Right ventricle myocardium superior (tissue), 1 donor: ENCODE measurements at places on chromosomes 16 and 17.

DNA sequence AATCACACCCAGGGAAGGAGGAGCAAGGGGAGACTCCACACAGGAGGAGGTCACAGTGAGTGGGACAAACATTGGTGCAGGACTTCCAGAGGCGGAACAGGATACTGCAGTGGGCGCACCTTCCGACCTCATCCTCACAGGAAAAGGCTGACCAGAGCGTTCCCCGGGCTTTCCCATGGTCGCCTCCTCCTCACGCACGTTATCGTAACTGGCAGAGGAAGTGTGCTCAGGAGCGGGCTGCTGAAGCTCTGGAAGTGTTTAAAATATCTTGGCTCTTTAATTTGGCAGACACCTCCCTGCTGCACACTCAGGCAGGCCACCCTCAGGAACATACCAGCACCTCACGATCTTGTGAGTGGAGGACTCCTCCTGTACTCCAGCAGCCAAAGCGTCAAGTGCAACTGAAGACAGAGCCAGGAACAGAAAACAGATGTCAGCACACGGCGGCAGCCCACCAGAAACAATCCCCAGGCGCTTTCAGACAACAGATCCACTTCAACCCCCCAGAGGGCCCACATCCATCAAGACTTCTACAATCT is 17.5 kb downstream of the FANCA start:
- DNase-seq, result peak; percentile 51

GRCh38 chr16:80384862-80385261 is 155.9 kb upstream of the DYNLRB2 start:
- no peak for DNase-seq

DNA sequence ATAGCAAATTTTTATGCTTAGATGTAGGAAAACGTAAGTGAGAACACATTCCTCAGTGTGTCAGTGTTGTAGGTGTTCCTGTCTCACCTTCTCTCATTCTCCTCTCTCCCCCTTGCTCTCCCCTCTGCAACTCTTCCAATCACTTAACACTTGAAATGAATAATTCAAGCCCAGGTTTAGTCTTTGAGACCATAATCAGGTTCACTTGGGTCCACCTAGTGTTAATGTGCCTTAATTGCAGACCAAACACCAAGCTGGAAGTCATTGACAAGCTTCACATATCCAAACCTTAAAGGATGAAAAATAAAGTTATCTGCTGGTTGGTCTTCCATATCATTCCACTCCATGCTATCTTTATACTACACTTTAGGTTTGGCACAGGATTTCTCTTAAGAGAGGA is 37.0 kb downstream of the STXBP4 start:
- no peak for DNase-seq

- DNase-seq, result peak; percentile 61
Observed at GRCh38 chr16:49282690-49283375, 1.2 kb upstream of the CBLN1 start.

- no peak for DNase-seq
Observed at GRCh38 chr17:15177343-15177742, 87.8 kb downstream of the PMP22 start.

GRCh38 chr17:82065193-82065637 is 389 bp downstream of the DUS1L start:
- DNase-seq, result no peak

DNA sequence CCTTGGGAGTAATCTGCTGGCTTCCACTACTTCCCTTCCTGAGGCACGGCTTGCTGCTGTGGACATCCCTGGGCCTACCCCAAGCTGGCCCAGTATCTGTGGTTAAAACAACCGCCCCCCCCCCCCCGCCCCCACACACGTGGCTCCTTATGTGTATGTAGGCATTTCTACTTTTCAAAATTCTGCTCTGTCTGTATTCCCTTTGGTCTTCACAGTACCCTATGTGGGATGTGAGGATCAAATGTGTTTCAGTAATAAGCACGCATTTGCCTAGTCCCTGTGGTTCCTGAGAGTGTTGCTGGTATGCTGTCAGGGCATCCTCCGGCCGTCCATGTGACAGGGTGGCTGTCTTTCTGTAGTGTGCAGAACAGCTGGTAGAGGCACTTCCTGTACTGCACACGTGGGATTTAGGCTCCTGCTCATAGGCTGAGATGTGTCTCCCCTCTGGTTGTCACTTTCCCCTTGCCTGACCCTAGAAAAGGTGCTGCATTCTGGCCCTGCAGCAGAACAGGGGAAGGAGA is 2.2 kb downstream of the NT5M start:
- DNase-seq, result peak; percentile 35

- peak; percentile 76 for DNase-seq
Observed at GRCh38 chr17:47698749-47699535, 5.0 kb downstream of the TBKBP1 start.
